COR-L47 (cell line): ENCODE measurements at places on chromosomes 5 and 9.

- no peak for DNase-seq
These were observed 83.0 kb downstream of the SEC61B start for GRCh38 chr9:99305124-99305523.

DNA sequence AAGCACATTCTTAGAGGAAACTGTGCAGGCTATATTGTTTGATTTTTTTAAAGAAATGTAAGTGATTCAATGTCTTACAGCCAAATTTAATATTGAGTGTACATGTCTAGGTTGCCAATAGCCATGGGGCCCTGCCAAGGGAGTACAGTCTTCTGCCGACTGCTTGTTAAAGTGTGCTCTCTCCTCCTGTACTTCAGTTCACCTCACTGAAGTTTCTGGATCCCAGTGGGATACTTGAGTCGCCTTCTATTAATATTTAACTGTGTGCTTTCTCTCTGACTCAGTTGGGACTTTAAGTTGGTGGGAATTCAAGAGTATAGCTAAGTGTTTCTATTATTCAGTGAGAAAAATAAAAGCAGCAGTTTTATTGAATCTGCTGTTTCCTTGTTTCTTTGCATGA is 44.5 kb upstream of the C5orf47 start:
- no peak for DNase-seq

DNA sequence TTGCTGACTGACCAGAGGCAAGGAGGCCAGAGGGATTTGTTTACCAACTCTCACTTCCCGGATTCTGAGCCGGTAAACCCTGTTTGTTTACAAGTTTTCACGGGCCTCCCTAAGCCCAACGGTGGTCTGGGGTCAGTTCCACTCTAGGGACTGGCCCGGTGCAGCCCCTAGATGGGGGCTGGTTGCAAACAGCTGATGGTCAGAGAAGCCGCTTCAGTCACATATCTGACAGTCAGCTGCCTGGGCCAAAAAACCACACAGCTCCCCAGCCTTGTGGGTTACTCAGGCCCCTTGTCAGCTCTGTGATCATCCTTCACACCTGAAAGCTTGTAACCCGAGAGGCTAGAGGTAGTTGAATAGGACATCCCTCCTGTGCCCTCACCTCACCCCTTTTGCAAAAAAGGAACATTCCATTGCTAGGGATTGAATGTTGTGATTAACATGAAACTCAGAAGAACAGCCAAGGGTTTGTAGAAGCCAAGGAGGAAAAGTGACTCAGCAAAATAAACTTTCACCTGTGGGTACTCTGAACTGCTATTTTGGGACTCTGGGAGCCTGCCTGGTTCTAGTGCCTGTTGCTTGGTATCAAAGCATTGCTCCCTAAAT is 40.4 kb downstream of the SAR1B start:
- no peak for DNase-seq

DNA sequence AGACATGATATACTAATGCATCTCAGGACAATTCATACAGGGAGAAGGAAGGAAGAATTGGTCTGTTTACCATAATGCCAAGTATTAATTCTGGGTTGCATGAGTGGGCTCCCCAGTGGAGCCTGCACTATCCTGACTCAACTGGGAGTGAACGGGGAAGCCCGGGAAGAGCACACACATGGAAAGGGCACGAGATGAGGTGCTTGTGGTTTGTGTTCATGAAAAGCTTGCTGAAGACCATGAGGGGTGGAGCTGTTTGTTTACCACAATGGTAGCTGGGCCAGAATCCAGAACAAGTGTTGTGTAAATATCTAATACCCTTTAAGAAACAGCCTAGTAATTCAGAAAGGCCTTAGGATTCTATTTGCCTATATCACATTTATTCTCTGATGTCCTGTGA is 44.6 kb downstream of the POC5 start:
- DNase-seq: peak; percentile 16

DNA sequence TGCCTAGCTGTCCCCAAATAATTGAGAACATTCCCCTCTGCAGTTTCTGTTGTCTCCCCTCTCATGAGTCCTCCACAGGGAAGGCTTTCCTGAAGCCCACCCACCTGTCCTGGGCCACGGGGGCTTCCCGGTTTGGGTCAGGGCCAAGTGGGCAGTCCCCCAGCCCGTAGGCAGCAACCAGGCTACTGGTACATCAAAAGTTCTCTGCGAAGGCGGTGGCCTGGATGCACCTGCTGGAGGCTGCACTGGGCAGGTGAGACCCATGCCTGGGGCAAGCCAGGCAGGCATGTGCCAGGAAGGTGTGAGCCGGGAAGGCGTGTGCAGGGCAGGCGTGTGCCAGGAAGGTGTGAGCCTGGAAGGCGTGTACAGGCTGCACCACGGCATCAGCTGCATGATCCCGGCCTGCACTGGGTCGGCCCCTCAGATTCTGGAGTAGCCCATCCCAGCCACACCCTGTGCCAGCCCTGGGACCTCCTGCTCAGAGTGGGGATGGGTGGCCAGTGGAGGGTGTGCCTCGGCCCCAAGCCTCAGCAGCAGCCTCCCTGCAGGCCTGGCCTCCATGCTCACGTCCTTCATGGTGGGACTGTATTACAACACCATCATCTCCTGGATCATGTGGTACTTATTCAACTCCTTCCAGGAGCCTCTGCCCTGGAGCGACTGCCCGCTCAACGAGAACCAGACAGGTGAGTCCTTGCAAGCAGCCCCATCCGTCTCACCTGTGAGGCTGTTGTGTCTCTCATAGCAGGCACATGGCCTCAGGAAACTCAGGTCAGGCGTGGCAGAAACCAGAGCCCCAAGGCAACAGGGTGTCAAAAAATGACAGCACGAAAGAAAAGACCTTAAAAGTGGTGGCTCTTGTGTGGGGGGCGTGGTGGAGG is 8.7 kb downstream of the SLC6A19 start:
- DNase-seq: no peak

DNA sequence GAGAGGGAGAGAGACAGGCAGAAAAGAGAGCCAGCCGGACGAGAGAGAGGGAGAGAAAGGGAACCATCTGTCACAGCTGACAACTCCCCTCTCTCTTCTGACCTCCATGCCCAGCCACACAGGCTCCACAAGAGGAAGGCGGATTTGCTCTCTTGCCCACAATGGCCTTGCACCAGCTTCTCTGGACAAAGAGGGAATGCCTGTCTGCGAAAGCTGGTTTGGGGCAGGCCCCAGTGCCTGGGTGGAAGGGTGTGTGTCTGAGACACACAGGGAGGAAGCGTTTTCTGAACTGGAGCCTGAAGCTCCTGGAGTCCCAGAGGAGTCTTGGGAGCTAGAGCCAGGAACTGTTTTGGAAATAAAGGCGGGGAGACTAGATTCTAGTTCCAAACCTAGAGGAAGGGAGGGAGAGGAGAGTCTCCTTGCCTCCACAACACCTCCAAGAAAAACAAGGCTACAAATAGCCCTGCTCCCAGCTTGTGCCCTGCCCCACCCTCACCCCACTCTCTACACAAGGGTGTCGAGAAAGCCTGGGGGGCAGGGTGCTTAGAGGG is 12.5 kb downstream of the C1QTNF2 start:
- no peak for DNase-seq

GRCh38 chr5:93378073-93378472 is 202.9 kb downstream of the NR2F1-AS1 start:
- peak; percentile 8 for DNase-seq

- no peak for DNase-seq
These were observed 113.5 kb downstream of the CAAP1 start for GRCh38 chr9:26779062-26779461.

- DNase-seq: no peak
These were observed 23.0 kb downstream of the RNF145 start for GRCh38 chr5:159186319-159186718.

DNA sequence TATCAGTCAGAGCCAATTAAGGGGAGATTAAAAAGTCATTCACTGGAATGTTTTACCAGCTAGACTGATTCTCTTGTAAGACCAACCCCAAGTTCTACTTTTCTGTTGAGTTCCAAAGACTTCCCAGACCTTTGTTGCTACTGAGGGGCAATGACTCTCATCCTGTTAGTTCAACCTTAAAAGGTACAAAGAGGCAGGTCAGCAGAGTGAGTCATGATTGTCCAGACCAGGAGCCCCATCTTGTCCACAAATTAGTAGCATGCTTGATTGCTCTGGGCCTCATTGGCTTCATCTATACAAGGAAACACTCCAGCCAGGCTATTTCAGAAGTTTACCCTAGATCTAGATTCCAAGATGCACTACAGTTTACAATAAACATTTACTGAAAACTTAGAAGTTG is 79.9 kb upstream of the IL7R start:
- no peak for DNase-seq

GRCh38 chr5:83048277-83048676 is 28.9 kb downstream of the TMEM167A start:
- DNase-seq: no peak

DNA sequence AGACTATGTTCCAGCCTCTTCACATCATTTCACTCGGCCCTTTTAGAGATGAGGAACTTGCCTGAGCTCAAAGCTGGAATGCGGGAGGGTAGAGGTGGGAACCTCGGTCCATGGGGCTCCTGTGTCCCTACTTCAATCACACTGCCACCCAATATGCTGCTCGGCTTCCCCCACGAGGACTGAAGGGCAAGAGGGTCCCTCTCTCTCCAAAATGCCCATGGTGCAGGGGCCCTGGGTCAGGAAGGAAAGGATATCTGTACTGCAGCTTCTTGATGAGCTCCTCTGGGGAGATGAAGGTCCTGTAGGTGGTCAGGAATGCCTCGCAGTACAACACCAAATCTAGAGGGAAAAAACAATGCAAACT is 46.5 kb downstream of the PRRT1B start:
- no peak for DNase-seq

- DNase-seq: no peak
These were observed 796 bp upstream of the TPRN start for GRCh38 chr9:137201205-137201868.

DNA sequence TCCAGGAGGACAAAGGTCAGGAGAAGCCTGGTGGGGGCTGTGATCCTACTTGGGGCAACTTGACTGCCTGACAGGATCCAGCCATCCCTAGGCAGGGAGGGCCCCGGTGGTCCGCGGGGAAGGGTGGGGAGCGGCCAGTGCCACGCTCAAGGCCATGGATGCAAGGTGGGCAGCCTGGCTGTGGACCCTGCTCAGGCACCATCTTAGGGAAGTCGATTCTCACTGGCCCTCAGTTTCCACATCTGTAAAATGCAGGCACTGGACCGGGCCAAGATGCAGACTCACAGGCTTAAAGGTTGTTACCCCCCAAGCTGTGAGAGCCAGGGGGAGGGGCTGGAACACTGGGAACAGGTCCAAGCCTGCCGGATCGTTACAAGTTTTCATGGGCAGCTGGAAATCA is 8.7 kb upstream of the DOLPP1 start:
- DNase-seq: no peak

DNA sequence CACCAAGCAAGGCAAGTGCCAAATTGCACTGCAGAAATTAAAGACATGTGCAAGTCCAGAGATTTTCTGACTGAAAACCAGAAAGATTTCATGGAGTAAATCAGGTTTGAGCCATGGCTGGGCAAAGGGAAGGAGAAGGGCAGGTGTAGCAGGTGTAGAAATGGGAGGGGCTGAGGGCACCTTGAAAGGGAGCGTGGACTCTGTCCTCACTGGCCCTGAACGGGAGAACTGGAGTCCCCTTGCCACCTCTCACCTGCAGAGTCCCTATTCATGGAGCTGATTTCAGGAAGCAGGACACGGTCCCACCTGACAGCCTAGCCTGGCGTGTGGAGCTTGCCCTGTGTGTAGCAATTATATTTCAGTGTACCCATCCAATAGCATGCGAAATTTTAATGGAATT is 46.3 kb downstream of the UBE2QL1 start:
- DNase-seq: no peak

DNA sequence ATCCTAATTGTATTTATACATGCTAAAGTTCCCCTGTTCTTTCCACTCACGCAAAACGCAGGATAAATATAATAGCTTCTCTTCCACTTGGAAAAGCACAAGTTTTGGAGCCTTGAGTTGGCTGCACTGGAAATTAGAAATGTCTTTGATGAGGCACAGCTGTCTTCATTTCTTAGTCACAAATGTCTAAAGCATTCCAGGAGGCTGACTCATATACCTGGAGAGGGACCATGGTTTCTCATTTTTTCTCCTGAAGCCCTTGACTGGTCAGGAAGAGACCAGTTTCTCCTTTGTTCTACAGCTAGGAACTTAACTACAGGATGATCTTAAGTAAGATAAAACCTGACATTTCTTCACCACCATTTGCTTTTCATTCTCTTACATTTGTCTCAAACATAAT is 16.2 kb downstream of the MTX3 start:
- no peak for DNase-seq

GRCh38 chr5:61371474-61371873 is 39.4 kb downstream of the ZSWIM6 start:
- no peak for DNase-seq

DNA sequence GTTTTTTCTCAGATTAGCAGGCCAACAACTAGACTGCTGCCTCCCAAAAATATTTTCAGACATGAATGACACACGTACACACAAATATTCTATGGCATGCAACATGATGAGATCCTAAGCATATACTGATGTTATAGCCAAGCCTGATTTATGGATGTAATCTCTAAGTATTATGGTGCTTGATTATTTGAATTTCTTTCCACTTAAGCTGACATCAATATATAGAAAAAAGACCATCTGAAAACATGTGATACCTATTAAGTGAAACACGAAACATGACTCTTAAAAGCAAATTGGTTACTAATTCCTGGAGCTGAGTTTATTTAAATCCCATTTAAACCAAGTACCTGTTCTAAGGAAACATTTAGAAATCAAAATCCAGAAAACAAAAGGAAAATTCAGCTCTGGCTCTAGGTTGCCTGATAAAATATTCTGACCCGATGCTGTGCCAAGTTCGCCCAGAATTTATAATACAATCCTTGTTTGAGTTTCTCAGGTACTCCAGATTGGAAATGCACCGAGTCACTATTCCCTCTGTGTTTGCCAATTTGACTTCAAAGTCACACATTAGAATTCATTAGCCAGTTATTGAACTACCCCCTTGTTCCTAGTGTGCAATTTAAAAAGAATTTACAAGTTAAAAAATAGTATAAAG is 548.6 kb downstream of the CSNK1G3 start:
- DNase-seq: no peak

GRCh38 chr5:73096239-73096575 is 24.2 kb upstream of the TMEM171 start:
- DNase-seq: no peak

DNA sequence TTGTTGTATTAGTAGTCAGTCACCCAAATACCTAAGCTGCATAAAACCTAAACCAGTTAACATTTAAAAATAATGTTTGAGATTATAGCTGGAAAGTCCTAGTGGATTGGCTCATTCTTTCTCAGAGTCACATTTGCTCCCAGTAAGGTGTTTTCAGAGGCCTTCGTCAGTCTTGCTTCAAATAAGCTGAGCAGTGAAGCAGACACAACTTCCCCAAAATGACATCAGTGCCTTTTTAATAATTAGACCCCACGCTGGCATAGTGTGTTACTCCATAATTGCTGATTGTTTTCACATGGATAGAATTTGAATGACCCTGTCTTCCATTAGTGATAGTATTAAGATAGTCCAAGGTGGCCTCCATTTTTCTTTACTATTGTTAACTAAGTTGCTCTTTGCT is 245.8 kb downstream of the PJA2 start:
- DNase-seq: no peak

DNA sequence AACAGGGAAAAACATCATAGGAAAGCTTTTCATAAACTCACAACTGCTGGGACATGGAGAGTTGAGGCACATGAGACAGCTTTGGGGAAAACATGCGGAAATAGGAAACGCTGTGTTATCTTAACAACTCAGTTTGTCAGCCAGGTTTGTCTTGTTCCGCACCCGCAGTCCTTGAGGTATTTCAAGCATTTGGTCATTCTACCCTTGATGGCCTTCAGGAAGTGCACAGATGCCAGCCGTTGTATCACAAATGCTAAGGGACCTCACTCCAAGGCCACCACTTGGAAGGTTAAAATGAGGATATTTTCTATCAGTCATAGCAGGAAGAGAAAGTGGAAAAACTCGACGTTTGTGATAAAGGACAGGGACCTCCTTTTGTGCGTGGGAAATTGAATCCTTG is 83.8 kb downstream of the TRIO start:
- DNase-seq: no peak
